ENCODE measurements at places on chromosomes 2 and 18. TPM values are rescaled to one million over a fixed set of nuclear protein-coding genes. Genes with fewer than 3 reads are reported as not detected.
A peak's percentile ranks its signal among the peaks of the same experiment; 100 is the strongest.

GRCh38 chr2:167697194-167697593 is 550.2 kb downstream of the STK39 start:
- no peak for DNase-seq

- DNase-seq, result no peak
These were observed 185.0 kb downstream of the LTBP1 start for GRCh38 chr2:33131749-33132148.

- peak; percentile 93 for DNase-seq
These were observed at the start of gene EMILIN2 for GRCh38 chr18:2846636-2847316. EMILIN2 (plus strand) TSS chr18:2847006; CDS start chr18:2847189, 183 bp downstream.

GRCh38 chr2:6771634-6772611 is 93.8 kb downstream of the CMPK2 start:
- DNase-seq, result no peak

DNA sequence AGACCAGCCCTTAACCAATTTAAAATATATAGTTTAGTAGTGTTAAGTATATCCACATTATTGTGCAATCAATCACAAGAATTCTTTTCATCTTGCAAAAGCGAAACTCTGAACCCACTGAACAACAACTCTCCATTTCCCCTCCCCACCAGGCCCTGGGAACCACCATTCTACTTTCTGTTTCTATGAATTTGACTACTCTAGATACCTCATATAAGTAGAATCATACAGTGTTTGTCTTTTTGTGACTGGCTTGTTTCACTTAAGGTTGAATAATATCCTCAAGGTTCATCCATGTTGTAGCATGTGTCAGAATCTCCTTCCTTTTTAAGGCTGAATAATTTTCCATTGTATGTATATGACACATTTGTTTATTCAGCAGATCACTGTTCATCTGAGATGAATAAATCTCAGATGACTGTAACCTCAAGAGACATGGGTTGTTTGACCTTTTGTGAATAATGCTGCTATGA is 8.1 kb upstream of the SOS1 start:
- no peak for DNase-seq

GRCh38 chr2:200455958-200456421 is 53.9 kb downstream of the KCTD18 start:
- no peak for DNase-seq

DNA sequence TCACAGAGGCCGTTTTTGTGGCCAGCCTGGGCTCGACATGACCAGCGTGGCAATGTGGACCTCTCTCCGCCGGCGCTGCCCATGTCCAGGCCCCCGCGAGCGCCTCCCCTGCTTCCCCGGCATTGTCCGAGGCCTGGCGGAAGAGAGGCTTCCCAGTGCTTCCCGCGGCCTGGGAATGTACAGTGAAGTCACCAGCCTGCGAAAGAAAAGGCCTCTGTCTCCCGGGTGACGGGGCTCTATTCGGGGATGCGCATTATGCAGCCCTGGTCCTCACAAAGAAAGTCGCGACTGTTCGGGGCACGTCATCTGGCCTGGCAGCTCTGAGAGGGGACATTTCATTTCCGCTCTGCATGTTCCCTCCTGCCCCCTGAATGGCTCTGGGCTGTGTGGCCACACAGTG is 109.2 kb upstream of the AGAP1 start:
- DNase-seq, result no peak

DNA sequence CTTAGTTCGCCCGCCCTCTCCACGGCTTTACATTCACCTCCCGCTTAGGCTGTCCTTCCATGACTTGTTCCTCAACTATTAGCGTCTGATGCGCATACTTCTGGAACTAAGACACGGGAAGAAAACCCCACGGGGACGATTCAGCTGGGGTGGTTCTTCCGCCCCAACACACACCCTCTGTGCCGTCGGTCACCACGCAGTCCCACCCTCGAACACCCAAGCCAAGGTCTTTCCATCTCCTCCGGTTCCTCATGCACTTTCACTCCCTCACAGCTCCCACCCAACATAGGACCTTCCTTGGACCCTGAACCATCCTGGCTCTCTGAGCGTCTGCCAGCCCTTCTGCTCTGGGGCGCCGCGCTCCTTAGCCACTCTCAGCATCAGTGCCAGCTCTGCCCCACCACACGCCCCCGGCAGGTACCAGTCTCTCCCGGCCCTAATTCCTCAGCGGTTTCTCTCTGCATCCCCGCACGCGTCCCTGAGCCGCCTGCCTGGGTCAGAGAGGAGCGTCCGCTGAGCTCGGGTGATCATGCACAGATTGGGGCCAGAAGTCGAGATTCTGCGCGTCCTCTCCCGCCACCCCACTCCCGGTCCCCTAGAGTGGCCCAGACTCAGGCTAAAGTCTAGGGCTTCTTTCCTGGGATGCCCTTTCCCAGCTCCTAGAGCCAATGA is 522 bp upstream of the SRD5A2 start:
- DNase-seq, result no peak

DNA sequence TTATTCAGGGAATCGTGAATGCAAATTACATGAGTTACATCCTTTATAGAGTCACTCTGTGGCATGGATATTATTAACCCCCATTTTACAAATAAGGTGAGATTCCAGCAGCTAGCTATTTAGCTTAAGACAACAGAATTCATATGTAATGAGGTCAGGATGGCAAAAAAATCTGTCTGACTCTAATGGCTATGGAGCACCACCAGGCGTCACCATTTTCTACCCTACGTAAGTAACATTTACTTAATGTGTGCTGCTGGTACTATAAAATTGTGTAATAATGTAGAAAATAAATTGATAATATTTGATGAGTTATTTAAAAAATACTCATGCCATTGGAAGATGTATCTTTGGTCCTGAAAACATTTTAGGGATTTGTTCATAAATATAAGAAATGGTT is 2040.1 kb upstream of the LRRTM1 start:
- DNase-seq, result no peak

DNA sequence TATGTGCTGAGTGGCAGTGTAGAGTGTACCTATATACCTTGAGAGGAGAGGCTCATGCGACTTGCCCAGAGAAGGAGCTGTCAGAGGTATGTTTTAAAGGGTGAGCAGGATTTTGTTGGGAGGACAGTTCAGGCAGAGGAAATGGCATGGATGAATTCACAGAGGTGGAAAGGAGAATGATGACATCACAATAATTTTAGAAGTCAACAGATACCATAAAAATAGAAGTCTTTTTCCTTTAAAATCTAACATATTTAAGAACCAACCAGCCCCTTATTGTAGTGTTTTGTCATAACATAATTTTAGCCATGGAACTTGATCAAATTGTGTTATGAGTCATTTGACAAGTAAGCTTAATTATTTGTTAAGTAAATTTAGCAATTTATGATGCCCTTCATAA is 538.1 kb upstream of the GYPC start:
- DNase-seq, result no peak

DNA sequence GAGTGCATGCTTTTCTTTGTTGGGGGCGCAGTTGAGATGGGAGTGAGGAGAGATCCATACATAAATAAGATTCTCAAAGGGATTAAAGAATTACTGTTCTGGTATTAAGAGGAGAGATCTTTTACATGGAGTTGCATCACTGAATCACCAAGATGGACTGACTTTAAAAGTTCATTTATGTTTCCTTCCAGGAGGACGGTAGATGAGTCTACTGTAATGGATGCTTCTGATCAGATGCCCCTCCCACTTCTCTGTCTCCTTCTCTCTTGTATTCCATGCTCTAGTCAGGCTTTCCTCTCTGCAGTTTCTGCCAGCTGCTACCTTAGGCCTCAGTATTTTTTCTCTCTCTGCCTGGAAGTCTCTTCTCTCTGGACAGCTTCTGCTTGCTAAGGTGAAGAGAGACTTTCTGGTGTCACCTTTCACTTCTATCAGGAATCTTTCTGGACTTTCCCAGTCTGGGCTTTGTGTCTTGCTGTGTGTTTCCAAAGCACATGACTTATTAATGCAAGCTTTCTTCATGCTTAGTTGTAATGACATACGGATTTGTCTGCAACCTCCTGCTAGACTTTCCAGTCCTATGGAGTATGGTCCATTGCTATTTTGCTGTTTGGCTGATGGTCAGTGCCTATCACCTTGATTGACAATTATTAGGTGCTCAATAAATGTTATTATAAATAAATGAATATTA is 23.6 kb downstream of the FAM171B start:
- DNase-seq, result no peak

DNA sequence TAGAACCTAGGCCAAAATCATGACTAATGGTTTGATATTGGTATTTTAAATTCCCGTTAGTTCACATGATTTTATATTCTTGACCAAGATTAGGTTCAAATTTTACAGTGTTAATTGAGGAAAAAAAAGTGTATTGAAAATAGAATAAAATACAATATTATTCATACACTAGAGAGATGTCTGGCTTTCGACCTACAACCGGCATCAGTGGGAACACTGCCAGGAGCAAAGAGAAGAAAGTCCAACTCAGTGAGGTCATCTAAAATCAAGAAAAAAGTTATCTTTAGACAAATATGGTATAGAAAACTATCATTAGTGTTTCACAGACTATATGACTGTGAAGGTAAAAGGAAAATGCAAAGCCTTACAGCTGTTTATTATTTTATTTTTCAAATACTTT is 81.5 kb downstream of the PIGN start:
- no peak for DNase-seq

- peak; percentile 92 for DNase-seq
These were observed at the start of gene BIN1 for GRCh38 chr2:127106991-127107621. BIN1 (minus strand) TSS chr2:127107154; CDS start chr2:127106943, 211 bp downstream.

DNA sequence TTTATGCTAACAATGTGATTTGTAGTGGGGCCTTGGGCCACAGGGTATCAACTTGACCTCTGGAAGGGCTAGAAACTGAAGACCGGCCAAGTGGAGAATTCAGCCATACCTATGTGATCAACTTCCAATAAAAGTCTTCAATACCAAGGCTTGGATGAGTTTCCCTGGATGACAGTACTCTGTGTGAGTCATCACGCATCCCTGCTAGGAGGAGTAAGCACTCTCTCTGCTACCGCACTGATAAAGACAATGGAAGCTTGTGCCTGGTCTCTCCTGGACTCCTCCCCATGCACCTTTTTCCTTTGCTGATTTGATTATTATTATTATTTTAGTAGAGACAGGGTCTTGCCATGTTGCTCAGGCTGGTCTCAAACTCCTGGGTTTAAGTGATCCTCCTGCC is 58.1 kb downstream of the SKA1 start:
- DNase-seq, result no peak

- no peak for DNase-seq
These were observed 1.9 kb downstream of the MAP4K3 start for GRCh38 chr2:39435234-39435633.

DNA sequence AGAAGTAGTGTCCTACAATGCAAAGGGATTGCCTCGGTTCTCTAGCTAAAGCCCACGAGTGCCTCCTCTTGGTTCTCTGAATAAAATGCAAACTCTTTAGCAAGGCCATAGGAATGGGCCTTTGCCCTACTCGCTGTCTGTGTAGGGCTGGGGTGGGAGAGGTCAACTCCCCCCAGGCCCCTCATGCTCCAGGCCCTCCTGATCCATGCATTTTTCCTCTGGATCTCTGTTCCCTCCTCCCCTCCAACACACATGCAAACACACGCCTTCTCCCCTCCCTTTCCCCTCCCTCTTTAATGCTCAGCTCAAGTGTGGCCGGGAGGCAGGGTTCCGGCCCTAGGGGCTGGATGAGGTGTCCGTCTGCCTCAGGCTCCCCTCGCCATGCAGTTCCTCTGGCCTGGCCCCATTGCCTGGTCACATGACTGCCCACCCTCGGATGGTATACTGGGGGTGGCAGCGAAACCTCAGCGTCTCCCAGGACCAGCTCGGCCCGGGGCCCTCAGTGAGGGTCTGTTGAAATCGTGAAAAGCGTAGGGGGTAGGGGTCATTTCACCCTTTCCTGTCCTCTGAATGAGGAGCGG is 14.9 kb upstream of the KLF11 start:
- DNase-seq, result no peak

- no peak for DNase-seq
These were observed 632.5 kb downstream of the BCL11A start for GRCh38 chr2:59920961-59921360.

- no peak for DNase-seq
These were observed 30.9 kb downstream of the CENPO start for GRCh38 chr2:24824071-24824588.

The IL18RAP gene
- 5.9 TPM for total RNA-seq

The CCDC141 gene
- total RNA-seq, result 2.0 TPM

The ARMC9 gene
- 16.0 TPM for total RNA-seq

The FOXD4L1 gene
- total RNA-seq, result not detected

The CHCHD5 gene
- 30.7 TPM for total RNA-seq

The C2orf72 gene
- 0.25 TPM for total RNA-seq

The TANK gene
- total RNA-seq, result 94.0 TPM

The SCYGR8 gene
- total RNA-seq, result not detected

The GNAL gene
- 23.3 TPM for total RNA-seq

The CENPO gene
- 3.2 TPM for total RNA-seq

Measured in vagina (tissue), 2 donors.